Activated T-helper 17 cell treated with anti-CD3 and anti-CD28 coated beads, Interleukin-2, amount 50 U/mL, for 72 hours (primary cell): ENCODE measurements at places on chromosomes 13 and 19.

GRCh38 chr19:35790981-35791813, 15.8 kb downstream of the ARHGAP33 start:
- peak; percentile 44 for ATAC-seq

DNA sequence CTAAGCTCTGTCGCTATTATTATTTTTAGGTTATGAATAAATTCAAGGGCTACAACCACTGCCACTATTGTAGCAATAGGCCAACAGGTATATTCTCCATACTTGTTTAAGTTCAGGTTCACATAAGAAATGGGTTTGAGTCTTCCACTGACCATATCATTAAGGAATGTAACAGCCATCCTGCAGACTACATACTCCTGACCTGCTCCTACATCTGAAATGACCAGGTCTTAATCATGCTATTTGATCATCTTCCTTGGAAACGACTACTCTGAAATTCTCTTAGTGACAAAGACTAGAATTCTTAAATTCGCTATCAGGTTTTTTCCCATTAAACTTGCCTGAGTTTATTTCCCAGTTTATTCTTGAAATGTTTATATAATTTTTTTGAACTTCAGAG, 66.8 kb downstream of the IPO5 start:
- ATAC-seq: no peak

GRCh38 chr13:106173346-106173745, 362.1 kb downstream of the EFNB2 start:
- no peak for ATAC-seq

GRCh38 chr19:56905631-56906150, 65.2 kb upstream of the PEG3 start:
- ATAC-seq: no peak
